ENCODE measurements at places on chromosomes 6 and 20.

- no peak for DNase-seq
Measured at GRCh38 chr6:159125014-159125609, 44.1 kb upstream of the FNDC1 start.

- DNase-seq, result no peak
Measured at GRCh38 chr20:33689973-33690372, 3.8 kb upstream of the E2F1 start.

GRCh38 chr20:46638134-46638897 lies 12.9 kb downstream of the SLC13A3 start:
- DNase-seq, result no peak

GRCh38 chr20:32988008-32988407 lies 16.2 kb downstream of the SUN5 start:
- no peak for DNase-seq

- no peak for DNase-seq
Measured at GRCh38 chr6:12203001-12203400, 87.2 kb upstream of the EDN1 start.

- DNase-seq, result no peak
Measured at GRCh38 chr6:72857791-72858585, 236.1 kb downstream of the KCNQ5 start.

GRCh38 chr6:45697605-45698004 lies 318.1 kb downstream of the CLIC5 start:
- no peak for DNase-seq

DNA sequence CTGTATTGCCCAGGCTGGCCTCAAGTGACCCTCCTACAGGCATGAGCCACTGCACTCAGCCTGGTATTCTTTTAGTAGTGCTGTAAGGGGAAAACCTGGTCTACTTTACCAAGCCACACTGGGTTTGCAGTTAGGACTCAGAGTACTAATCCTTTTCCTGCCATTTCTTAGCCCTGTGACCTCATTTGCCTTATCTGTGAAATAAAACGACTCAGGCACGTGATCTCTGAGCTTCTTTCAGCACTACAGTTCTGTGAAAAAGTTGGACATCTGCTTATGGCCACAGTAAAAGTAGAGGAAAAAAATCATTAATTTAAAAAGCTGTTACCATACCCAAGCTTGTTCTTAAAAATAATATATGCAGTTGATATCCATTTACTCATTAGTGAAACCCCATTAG lies 1007.5 kb downstream of the KIF16B start:
- no peak for DNase-seq

GRCh38 chr6:97842521-97842920 lies 559.5 kb upstream of the MMS22L start:
- no peak for DNase-seq

GRCh38 chr6:47729457-47729856 lies 31.1 kb downstream of the ADGRF4 start:
- DNase-seq, result no peak

DNA sequence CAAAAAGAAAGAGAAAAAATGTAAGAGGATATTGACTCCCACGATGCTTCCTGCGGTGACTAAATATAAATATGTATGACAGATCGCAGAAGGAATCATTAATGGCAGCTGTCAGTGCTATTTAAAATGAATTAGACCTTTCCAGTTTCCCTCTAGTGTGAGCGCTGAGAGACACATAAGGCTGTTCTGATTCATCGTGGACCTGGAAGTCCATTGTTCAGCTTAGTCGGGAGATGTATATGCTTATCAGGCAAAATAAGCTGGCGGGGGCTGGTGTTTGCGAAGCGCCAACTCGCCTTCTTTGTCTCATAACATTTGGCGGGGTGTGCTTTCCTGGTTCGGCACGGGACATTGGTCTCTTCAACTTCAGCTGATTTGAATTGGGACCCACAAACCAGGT lies 95.4 kb downstream of the CDH4 start:
- DNase-seq, result no peak

GRCh38 chr6:45001663-45002062 lies 326.5 kb upstream of the RUNX2 start:
- DNase-seq, result no peak

DNA sequence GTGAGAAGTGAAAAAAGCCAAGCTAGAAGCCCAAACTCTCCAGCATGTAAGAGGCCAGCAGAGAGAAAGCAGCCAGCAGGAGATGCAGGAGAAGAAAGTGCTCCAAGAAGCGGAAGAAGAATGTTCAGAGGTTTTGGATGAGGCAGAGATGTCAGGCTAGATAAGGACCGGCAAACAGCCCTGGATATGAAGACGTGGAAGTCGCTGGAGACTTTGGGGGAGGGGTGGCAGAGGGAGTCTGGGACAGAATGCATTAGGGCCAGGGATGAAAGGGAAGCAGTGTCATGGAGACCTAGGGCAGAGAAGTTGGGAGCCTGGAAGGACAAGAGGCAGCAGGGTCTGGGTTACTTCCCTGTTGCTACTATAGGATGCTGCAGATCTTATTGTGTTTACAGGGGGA lies 5.3 kb upstream of the SCUBE3 start:
- no peak for DNase-seq

DNA sequence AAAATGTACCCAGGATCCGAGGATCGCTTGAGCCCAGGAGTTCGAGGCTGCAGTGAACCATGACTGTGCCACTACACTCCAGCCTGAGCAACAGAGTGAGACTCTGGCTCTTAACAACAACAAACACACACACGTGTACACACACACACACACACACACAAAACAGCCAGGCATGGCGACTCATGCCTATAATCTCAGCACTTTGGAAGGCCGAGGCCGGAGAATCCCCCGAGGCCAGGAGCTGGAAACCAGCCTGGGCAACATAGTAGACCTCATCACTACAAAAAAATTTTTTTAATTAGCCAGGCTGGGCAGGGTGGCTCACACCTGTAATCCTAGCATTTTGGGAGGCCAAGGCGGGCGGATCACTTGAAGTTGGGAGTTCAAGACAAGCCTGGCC lies 23.3 kb upstream of the ARFGEF2 start:
- DNase-seq, result no peak

GRCh38 chr6:28897369-28897745 lies 26.4 kb downstream of the TRIM27 start:
- no peak for DNase-seq

DNA sequence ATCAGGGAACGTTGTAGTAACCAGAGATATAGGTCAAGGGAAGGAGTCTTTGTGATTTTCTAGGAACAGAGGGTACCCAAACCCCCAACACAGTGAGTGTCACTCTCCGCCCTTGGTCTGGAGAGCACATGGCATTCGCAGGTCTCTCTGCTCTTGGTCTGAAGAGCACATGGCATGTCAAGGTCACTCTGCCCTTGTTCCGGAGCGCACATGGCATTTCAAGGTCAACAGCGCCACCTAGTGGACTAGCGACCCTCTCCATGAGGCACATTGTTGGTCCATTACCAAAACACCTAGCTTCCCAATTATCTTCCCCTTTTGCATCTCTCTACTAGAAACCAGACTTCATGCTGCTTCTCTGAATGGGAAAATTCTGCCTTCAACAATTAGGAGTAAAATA lies 260.0 kb downstream of the C6orf118 start:
- no peak for DNase-seq

- DNase-seq, result no peak
Measured at GRCh38 chr6:83466328-83466727, 35.5 kb upstream of the ME1 start.

DNA sequence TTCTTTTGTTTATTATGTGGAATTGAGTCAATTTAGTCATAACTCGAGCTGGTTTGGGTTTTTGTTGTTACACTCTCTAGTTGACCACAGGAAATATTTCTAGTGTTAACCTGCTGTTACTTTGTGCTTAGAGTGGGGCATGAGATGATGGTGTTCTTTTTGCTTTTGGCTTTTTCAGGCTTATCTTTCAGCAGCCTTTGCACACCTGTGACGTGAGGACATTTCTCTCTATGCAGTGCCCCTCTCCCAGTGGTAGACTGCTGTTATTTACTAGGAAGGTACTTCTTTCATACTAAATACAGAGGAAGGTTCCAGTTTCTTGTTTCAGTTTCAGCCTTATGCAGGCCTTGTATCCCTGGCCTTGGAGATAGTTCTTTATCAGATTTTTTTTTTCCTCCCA lies 766.8 kb upstream of the MAN1A1 start:
- no peak for DNase-seq

DNA sequence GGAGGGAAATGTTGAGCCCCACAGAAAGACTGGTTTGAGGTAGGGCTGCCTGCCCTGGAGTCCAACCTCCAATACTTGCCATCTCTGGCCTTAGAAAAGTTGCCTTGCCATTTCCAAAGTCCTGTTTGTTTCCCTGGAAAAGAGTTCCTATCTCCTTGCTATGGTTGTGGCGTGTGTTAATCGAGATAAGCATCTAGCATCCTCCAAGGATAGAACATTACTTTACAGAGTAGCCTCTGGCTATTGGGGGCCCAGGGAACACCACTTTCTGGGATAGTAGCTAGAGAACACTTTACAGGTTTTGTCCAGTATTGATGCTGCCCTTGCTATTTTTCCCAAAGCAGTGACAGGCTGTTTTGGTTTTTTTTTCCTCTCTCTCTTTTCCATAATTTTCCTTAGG lies 57.4 kb upstream of the SASH1 start:
- no peak for DNase-seq

GRCh38 chr20:10076126-10077080 lies 41.6 kb downstream of the ANKEF1 start:
- no peak for DNase-seq

DNA sequence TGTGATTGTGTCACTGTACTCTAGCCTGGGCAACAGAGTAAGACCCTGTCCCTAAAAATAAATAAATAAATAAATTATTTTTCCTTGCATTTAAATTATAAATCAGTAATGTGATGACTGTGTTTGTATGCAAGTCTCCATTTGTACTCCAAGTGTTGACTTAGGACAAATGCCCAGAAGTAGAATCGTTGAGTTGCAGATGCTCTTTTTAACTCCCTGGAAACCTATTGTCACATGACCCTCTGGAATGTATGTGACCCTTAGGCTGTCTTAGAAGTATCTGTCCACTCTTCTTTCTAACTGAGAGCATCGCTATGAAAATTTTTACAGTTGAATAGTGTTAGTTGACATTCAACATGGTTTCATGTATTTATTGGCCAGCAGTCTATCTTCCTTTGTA lies 18.8 kb downstream of the OR2A4 start:
- no peak for DNase-seq

GRCh38 chr6:109799129-109799528 lies 108.0 kb downstream of the FIG4 start:
- DNase-seq, result no peak

DNA sequence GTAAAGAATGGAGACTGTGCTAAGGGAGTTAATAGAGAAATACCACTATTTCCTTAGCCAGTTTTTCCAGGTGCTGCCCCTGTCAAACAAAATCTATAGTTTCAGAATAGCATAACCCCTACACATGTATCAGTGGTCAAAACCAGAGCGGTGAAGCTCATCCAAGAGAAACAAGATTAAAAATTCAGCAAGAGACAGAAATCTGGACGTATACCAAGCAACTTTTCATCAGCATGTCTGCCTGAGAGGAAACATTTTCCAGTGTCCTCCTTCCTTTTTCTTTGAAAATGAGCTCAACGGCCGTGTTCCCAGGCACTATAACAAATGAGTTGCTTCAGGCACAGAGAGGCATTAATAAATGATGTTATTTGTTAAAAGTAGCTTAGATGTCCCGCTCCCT lies 416.5 kb downstream of the BCKDHB start:
- no peak for DNase-seq

DNA sequence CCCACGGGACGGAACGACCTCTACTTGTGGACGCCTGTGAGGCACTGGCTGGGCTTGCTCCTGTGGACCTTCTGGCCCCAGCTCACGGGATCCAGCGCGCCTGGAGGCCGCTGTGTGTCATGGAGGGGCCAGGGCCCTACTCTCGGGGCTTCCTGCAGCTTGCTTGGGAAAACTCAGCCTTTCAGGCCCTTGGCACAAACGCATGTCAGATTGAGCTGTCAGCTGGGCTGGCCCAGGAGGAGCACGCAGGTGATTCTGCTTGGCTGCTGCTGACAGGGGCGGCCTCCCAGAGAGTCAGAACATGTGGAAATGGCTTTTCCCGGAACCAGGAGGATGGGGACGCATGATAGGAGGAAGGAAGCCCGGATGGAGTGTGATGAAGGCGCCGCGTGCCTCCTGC lies 39.7 kb downstream of the TMEM181 start:
- no peak for DNase-seq

DNA sequence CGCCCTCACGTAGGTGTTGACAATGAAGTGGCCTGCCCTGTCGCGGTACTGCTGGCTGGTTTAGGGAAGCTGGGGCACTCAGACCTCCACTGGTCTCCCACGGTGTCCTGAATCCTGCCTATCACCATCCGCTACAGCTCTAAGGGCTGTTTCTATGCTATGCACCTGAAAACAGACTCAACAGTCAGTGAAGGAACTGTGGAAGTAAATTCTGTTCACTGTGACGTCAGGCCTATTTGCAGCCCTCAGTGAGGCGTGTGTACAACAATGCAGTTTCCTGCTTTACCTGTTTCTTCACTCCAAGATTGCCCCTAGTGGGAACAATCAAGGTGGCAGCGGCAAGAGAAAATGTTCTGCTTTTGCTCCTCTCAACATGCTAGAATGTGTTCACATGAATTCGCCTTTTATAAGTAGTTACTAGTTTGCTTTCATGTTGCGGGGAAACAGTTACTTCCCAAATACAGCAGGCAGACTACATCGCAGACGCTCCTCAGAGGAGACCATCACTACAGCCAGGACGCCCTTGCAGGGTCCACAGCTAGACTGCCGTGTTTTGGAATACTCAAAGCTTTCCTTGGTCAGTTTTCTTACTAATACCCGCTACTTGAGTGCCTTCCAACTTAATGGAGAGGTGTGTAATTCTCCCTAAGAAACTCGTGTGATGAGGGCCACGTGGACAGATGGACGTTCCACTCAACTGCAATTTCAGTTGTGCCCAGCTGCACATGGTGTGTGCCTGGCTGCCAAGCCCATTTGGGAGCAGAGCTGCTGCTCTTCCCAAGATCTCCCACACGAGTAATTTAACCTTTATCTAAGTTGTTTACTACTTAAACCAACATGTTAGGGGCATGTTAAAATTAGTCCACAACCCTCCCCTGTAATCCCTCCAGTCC lies 25.4 kb downstream of the DIDO1 start:
- no peak for DNase-seq

GRCh38 chr20:35232575-35232974 lies 6.1 kb downstream of the MMP24 start:
- DNase-seq, result no peak

- no peak for DNase-seq
Measured at GRCh38 chr6:131443014-131443413, 130.0 kb upstream of the ARG1 start.

DNA sequence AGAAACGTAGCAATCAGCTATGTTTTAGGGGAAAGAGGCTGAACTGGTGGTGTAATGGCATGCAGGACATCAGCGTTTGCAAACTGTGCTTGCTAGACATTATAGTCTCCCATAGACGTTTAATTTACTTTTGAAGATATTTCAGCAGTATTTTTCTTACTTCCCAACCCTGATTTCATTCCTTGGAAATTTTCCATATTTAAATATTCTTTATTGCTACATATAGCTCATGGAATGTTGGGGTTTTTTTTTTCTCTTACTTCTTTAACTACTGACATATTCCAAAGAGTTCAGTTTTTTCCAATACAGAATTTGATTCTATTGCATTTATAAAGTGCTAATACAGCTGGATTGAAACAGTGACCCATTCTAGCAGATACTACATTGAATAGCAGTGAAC lies 694.4 kb upstream of the CITED2 start:
- DNase-seq, result no peak

- peak; percentile 88 for DNase-seq
Measured at GRCh38 chr20:44738813-44739477, 6.7 kb upstream of the KCNK15 start.
